ENCODE measurements at places on chromosomes 16 and 17.

DNA sequence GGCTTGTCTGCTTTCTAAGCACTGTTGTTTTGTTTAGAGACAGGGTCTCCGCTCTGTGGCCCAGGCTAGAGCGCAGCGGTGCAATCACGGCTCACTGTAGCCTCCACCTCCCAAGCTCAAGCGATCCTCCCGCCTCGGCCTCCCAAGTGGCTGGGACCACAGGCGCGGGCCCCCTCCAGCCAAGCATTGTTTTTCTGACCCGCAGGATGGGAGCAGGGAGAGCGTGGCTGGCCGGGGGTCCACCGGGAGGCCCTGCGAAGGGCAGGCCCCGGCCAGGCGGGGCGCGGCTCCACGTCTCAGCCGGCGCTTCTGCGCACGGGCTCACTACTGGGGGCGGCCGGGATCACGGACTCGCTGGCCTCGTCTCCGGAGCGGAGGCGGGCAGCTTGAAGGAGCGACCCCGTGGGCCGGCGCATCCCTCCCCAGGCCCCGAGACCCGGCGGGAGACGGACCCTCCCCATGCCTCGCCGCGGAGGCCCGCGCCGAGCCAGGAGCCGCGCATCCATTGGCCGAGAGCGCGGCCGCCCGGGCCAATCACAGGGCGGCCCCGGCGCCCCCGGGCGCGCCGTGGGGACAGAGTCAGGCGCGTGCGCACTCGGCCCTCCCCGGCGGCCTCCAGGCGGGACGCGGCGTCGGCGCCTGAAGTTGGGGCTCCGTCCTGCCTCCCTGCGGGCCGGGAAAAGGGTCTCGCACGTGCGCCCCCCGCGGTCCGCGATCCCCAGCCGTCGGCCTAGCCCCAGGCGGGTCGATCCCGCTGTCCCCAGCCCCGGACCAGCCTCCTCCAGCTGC lies 24.9 kb downstream of the ACTG1 start:
- DNase-seq = peak; percentile 75

GRCh38 chr16:12392585-12393091 lies 411.0 kb downstream of the CPPED1 start:
- no peak for DNase-seq

- no peak for DNase-seq
Measured at GRCh38 chr17:1743088-1743439, 393 bp downstream of the SERPINF2 start.

GRCh38 chr17:8997994-8998628 lies 23.2 kb upstream of the NTN1 start:
- peak; percentile 65 for DNase-seq

GRCh38 chr17:36705874-36706731 lies 104.7 kb downstream of the MRM1 start:
- DNase-seq = no peak

- DNase-seq = no peak
Measured at GRCh38 chr17:16950488-16950887, 21.4 kb downstream of the TNFRSF13B start.

DNA sequence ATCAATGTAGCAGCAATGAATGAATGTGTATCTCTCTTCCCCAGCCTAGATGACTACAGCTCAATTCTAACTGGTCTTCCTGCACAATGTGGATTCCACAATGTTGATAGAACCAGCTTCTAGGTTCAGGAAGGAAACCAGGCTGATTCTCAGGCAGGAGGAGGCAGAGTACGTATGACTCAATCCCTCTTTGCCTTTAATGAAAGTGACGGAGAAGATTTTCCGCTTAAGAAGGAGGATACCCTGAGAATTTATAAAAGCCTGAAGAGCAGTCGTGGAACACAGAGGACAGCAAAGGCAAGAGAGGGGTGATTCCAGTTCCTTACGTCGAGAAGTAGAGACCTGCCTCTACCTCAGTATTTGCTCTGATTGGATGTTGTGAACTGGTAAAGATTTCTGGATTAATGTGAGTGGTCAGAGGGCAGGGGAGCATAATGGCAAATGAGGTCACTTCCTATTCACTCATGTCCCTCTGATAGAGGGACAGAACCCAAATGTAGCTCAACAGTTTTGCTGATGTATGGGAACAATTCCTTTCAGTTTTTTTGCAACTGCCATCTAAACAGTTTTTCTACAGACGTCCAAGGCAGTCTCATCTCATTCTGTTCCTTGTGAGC lies 15.0 kb upstream of the SLC16A11 start:
- no peak for DNase-seq

DNA sequence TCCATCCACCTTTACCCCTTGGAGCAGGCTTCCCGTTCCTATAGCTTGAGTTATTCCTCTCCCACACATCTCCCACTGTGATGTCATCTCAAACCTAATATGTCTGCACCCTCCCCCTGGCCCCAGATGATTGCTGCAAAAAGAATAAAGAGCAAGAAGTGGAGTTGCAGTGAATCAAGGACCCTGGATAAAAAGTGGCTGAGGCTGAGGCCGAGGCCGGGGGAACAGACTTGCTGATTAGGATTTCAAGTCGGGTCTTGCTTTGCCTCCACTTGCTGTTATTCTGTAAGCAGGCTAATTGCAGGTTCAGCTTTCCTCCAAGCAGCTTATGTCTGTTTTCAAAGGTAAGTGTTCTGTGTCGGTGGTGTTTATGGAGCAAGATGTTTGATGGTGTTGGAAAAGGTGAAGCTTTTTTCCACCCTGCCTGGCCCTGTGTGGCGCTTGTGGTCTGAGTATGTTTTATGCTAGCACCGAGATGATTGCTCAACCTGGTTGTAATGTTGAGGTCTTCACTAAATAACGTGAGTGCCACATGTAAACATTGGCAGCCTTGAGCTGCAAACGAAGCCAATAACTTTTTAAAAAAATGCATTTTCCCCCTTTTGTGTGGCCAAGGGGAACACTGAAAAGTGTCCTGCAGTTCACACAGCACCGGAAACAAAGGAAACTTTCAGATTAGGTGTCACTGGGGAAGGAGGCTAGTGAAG lies 15.4 kb downstream of the HS3ST3B1 start:
- DNase-seq = no peak

- no peak for DNase-seq
Measured at GRCh38 chr17:28908640-28909167, 5.8 kb upstream of the DHRS13 start.

GRCh38 chr16:3364774-3365427 lies 9.2 kb downstream of the OR2C1 start:
- DNase-seq = peak; percentile 63

DNA sequence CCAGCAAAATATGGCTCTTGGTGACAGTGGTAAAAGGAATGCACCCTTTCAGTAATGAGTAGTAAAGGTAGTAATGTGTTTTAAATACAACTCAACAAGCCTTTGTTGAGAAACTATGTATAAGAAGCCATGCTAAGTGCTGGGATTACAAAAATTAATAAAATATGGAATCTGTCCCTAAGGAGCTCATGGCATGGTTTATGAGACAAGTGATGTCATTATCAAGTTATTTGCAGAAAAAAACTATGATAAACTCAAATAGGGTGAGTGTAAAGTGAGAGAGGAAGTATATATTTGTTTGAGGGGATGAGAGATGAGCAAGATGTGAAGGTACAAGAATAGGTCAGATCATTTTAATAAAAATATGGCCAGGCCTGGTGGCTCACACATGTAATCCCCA lies 76.9 kb downstream of the NF1 start:
- DNase-seq = no peak

- DNase-seq = no peak
Measured at GRCh38 chr17:15967706-15968399, 22.9 kb downstream of the ADORA2B start.

DNA sequence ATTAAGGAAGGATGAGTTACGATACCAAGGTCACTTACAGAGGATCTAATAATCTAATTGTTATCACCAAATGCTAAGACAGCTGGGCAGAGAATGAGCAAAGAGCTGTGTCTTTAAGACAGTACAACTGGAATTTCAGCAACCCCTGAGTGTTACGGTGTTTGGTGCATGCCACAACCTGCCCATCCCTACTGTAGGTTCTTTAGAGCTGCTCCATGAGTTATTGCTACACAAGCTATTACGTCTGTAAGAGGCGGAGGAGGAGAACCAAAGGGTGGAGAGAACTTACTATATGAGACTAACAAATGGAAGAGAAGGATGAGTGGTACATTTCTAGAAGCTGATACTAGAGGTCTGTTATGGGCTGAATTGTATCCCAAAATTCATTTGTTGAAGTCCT lies 14.2 kb upstream of the C17orf78 start:
- DNase-seq = no peak

GRCh38 chr16:88526008-88526905 lies 43.9 kb upstream of the ZC3H18 start:
- no peak for DNase-seq

- no peak for DNase-seq
Measured at GRCh38 chr16:56744996-56745640, 15.2 kb downstream of the NUP93 start.

DNA sequence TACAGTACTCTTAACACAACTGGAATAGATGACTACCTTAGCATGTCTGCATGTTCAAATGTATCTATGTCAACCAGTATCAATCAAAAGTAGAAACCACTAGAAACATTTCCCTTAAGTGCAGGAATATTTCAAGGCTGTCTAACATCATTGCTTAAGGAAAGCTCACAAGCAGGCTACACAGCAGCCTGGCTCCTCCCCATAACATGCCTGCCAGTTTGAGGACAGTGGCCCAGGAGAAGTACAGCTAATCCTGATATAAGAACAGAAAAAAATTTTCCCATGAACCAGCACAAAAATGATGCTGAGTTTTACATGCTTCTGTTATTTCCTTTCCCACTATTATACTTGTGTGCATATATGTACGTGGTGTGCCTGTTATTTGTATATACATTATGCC lies 175.1 kb downstream of the MYO1D start:
- DNase-seq = no peak

DNA sequence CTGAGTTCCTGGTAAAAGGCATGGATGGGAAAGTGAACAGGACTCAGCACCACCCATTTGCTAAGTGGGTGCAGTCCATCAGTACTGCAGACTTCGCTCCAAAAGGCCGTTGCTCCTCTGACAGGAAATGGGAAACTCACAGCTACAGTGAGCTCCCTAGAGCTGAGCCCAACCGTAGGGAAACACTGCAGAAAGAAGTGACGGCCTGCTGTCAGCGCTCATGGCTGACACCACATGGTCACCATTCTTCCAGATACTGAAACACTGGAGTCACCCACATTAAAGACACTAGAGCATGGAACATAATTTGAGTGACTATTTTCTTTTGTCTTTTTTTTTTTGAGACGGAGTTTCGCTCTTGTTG lies 31.9 kb downstream of the UBE2O start:
- DNase-seq = no peak

DNA sequence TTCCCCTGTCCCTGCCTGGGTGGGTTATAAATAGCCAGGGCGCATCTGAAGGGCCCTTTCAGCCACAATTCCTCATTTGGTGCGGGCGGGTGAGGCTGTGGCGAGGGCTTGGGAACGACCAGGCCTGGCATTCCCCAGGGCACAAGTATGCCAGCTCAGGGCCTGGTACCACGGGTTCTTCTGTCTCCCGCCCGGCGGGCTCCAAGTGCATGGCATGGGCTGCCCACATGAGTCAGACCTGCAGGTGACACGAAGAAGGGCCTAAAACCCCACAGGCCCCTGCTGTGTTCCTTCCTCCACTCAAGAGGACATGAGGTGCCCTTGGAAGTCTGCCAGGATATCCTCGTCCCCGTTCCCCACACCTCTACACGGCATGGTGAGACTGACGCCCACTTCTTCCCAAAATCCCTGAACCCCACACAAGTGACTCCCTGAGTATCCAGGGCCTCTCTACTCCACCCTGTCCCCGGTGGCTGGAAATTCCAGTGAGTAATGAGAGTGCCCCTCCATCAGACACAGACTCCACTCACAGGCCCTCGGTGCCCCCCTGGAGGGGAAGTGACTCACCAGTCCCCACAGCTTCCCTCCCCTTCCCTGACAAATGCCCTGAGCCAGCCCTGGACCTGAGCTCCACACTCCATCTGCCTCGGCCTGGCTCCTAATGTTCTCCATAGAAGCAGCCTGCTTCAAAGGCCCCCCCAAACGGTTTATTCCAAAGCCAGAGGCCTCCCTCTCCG lies 68.8 kb downstream of the ABR start:
- DNase-seq = no peak

- DNase-seq = no peak
Measured at GRCh38 chr17:16652847-16653366, 743 bp downstream of the ZNF624 start.

DNA sequence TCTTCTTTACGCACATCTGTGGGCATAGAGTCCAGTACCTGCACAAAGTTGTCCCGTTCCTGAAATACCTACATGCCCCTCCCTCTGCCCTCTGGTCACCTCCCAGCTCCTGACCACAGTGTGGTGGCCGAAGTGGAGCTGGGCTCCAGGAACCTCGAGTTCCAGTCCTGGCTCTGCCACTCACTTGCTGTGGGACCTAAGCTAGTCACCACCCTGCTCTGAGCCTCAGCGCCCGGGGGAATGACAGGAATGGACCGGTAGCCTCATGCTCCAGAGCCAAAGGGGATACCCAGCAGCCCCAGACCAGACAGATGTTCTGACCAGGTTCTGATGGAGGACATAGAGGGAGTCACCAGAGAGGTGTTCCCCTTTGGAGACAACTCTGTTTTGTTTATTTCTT lies 26.7 kb upstream of the ITGA3 start:
- DNase-seq = no peak

GRCh38 chr16:86565181-86565631 lies 1.4 kb upstream of the FOXC2 start:
- DNase-seq = no peak

DNA sequence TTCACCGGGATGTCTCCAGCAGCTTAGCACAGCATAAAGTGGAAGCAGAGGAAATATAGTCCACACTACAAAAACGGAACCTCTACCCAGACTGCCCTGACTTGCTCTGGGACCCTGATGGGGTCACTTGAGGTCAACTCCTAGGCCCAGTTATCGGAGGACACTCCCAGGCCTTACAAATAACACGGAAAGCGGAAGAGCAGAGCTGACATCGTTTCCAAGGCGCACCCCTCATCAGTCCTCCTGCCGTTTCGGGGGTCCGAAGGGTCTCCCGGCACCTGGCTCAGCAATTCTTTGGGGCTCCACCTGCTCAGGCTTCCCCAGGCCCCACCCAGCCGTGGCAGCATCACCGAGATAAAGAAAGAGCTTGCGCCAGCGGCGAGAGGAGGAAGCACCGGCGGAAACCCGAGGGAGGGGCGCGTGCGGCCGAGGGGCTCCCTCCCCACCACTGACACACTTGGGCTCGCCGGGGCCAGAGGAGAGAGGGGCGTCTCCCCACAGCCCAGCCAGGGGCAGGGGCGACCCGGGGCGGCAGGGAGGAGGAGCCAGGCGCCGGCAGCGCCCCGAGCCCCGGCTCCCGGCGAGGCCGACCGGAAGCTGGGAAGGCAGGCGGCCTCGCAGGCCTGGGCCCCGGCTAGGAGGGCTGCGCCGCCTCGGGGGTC lies 727 bp downstream of the CORO7 start:
- DNase-seq = peak; percentile 37
